ENCODE measurements at places on chromosomes 13 and 19.

- no peak for DNase-seq
These were observed at the start of gene CPAMD8 for GRCh38 chr19:17026706-17027534. CPAMD8 (minus strand) TSS chr19:17026810; CDS start chr19:17026642, 168 bp downstream.

DNA sequence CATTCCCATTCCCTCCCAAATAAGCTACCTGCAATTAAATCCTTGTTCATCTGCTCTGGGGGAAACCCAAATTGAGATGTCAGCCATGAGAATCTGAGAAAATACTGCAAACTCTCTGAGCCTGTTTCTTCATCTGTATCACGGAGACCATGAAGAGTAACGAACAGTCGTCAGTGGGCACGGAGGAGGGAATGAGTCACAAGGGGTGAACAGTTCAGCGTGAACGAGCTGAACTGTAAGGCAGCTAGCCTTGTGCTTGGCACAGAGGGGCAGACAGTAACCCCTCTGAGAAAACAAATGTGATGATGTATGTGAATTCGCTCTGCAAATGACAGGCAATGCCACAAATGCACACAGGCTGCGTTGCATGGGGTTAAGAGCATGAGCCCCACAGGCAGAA, 288.7 kb downstream of the FOXO1 start:
- DNase-seq: no peak

- no peak for DNase-seq
These were observed 51.4 kb upstream of the ITM2B start for GRCh38 chr13:48181482-48182145.

DNA sequence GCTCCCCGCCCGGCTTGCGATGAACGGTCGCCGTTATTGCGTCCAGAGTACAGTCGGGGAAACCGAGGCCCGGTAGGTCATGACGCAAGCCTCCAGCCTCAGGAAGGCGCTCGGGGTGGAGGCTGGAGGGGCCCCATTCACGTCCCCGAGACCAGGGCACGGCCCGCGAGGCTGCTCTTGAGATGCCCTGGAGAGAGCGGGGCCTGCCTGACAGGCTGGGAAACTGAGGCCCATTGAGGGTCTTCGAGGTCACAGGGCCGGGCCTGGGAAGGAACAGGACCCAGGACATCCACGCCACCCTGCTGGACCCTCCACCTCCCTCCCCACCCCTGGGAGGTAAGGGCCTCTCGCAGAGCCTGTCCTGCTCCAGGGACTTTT, 367 bp downstream of the NDUFS7 start:
- no peak for DNase-seq

DNA sequence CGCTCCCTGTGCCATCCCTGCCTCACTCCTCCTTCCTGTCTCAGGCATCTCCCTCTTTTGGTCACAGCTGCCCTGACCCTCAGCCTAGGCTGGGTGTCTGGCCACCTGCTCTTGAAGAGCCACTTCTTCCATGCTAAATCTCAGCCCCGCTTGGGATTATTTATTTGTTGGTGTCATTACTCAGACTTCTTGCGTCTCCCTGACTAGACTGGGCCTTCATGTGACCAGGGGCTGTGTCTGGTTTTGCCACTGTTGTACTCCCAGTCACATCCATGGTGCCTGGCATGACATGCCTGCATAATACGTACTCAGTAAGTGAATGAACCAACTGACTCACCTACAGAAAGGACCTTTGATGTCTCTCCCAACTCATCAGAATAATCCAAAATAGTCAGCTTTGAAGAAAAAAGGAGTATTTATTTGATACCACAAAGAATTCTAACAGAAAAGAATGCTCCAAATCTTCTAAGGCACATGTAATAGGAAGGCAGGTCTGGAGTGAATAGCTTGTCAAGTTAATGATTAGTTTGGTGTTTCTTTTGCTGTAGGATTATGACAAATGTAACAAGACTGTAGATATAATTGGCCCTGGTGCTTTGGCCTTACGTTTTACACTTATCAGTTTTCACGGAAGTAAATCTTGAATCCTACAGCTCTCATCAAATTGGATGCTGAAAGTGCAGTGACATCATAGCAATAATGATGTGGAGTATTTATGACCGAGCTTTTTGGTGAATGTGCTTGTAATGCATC, 84.0 kb downstream of the ALOX5AP start:
- DNase-seq: no peak

- DNase-seq: no peak
These were observed at the start of gene CEACAM8 for GRCh38 chr19:42594617-42595489. CEACAM8 (minus strand) TSS chr19:42594924; CDS start chr19:42594828, 96 bp downstream.

DNA sequence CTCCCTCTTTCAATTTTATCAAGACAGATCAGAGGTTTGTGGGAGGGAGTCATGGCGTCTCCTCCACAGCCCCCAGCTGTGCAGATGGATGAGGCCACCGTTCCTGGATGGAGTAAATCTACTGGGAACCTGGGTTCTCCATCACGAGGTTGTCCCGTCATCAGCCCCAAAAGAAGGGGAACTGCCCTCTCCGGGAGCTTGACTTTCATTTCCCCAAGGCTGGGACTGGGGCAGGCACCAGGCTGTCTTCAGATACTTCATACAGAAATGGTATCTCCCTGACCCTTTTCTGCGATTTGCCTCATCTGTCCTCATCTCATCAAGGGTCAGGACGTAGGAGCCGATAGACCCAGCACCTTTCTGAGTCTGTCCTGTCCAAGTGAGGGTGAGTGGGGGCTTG, 9.8 kb downstream of the LILRB2 start:
- no peak for DNase-seq

GRCh38 chr13:33782631-33783030, 35.3 kb upstream of the RFC3 start:
- no peak for DNase-seq

DNA sequence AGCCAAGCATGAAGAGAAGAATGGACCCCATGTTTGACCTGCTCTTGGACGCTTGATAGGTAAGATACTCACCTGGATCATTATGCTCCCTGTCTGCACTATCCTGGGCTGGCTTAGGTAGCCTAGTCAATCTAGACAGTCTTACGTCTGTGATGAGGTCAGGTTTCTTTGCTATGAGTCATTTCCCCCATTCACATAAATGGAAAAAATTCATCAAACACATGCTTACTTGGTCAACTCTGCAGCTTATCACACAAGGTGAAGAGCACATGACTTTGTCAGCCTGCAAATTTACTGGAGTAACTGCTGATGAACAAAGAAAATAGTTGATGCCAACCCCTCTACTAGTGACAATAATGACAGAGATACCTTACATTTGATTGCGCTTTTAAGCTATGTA, 170.0 kb downstream of the NUFIP1 start:
- no peak for DNase-seq

- DNase-seq: no peak
These were observed 148.4 kb downstream of the KLF12 start for GRCh38 chr13:73985783-73986182.

GRCh38 chr13:41835871-41836270, 125.0 kb downstream of the VWA8 start:
- no peak for DNase-seq

DNA sequence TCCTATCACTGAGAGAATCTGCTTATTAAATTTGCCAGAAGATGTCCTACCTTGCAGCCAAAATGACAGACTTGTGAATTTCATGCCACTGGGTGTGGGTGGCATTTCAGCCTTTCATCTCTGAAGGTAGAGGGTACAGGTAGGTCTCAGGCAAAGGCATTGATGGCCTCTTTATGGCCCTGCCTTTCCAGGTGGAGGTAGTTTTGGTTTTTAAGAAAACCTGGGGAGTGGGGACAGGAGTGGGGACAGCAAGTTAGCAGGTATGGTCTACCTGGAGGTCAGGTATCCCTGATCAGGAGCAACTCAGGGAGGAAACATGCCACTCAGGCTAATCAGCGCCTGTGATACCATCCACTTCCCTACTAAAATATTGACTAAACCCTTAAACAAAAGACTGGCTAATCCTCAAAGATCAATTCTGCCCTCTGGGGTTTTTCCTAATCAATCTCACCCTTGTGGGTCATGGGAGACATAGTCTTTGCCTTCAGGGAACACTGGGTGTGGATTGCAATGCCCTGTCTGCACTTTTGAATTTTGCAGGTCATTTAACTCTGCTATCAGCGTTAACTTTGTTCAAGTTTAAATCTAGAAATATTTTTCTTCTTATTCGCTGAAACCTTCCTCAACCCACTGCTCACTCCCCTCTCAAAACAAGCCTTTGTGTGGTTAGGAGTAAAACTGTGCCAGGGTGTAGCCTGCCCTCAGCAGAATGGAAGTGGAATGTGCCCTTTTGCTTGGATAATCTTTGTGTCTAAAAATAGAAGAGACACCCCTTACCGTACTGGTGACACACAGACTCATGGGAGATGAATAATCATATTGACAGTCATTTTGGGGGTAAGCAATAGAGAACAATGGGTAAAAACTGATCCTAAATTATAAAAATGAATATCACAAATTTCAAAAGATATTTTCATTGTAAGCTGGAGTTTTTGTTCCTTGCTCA, 233.7 kb downstream of the COG6 start:
- no peak for DNase-seq

- peak; percentile 12 for DNase-seq
These were observed 4.9 kb upstream of the TNFSF14 start for GRCh38 chr19:6674868-6675305.

DNA sequence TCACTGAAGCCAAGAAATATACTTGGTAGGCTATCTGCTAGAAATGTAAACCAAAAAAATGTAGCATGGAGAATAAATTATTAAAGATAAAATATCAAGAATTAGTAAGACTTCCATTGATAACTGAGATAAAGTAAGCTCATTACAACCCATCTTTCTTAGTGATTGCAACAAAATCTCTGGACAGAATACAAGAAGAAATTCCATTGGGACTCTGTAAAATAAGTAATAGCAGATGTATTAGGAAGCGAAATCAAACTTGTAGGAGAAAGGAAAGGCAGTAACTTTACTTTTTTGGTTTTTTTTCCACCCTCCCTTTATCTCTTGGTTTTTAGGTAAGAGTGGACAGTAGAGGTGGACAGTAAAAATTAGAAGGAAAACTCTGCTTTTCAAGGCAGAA, 605.7 kb downstream of the DACH1 start:
- DNase-seq: no peak

DNA sequence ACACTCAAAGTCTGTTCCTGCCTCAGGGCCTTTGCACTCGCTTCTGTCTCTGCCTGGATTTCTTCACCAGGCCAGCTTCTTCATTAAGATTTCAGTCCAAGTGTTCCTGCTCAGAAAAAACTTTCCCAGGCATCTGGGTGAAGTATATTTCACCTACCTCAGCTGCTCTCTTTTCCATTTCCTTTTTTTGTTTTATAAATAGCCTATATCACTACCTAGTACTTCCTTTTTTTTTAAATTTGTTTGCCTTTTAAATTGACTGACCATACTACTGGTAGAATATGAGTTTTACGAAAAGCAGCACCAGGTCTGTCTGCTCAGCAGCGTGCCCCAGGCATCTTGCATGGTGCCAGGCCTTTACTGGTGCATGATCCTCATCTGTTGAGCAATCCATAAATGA, 1064.4 kb downstream of the UQCRFS1 start:
- no peak for DNase-seq

DNA sequence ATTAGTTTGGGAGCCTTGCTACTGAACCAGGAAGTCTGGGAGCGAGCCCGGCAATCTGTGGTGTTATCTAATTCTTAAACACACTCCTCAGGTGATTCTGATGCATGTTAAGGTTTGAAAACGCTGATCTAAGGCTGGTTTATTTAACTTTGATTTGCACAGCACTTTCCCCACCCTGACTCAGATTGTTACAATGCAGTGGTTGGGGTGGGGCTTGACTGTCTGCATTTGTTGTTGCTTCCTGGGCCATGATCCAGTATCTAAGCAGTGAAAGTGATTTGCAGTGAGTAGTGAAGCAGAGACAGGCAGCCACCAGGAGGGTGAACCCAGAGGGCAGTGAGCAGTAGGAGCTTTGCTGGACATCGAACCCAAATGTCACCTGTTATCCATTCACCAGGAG, 81.6 kb upstream of the ARGLU1 start:
- no peak for DNase-seq

- no peak for DNase-seq
These were observed 89.2 kb upstream of the ARGLU1 start for GRCh38 chr13:106657104-106657503.

DNA sequence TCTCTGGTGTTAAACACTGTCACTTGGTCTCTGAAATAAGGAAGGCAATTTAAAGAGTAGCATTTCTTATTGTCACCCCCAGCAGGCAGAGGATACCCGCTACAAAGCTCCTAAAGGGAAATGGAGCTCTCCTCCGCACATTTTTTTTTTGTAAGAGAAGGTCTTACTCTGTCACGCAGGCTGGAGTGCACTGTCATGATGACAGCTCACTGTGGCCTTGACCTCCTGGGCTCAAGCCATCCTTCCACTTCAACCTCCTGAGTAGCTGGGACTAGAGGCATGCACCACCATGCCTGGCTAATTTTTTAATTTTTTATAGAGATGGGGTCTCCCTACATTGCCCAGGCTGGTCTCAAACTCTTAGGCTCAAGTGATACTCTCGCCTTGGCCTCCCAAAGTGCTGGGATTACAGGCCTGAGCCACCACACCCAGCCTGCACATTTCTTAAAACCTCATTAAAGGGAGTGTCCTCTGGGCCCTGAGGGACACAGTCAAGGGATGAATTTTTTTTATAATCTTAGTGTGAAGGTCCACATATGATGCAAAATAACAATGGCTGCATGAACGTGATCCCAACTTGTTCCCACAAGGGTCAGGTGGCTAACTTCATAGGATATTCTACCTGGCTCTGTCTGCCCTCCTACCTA, 32.1 kb downstream of the SLC25A30 start:
- DNase-seq: no peak

- no peak for DNase-seq
These were observed 924.6 kb downstream of the OLFM4 start for GRCh38 chr13:53953183-53953582.

GRCh38 chr19:4088975-4089374, 22.3 kb upstream of the ZBTB7A start:
- DNase-seq: no peak

DNA sequence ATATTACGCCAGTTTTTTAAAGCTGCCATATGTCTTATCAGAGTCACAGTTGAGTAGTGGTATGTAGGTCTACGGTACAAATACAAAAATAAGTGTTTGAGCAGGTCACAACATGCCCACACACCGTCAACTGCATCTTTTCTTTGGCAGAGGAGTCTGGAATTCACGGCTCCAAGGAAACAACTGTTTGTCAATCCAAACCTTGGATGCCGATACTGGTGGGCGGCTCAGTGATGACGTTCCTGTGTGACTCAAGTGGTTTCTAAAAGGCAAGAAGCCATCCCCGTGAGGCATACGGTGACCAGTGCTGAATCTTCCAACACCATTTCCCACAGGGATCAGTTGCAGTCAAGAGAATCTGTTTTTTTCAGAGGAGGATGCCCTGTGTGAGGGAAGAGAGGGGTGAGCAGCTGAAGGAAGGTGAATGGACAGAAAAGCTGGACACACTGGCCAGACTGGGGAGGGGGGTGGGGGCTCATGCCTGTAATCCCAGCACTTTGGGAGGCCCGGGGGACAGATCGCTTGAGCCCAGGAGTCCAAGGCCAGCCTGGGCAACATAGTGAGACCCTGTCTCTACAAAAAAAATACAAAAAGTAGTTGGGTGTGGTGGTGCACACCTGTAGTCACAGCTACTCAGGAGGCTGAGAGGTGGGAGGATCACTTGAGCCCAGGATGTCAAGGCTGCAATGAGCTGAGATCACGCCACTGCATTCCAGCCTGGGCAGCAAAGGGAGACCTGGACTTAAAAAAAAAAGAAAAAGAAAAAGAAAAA, 22.8 kb upstream of the CEBPG start:
- no peak for DNase-seq

- DNase-seq: no peak
These were observed 5.8 kb upstream of the ONECUT3 start for GRCh38 chr19:1747285-1748114.

GRCh38 chr19:8445488-8446001, 770 bp downstream of the HNRNPM start:
- no peak for DNase-seq

GRCh38 chr19:8244442-8244841, 35.3 kb downstream of the CERS4 start:
- DNase-seq: no peak

- no peak for DNase-seq
These were observed 8.7 kb upstream of the CREB3L3 start for GRCh38 chr19:4144666-4145249.

Data from NCI-H1436 treated with DMSO at 0.1 percent for 48 hours (cell line).